ENCODE measurements at places on chromosomes 1 and 21.

- peak; percentile 5 for DNase-seq
Measured at GRCh38 chr1:32404946-32405345, 10.7 kb upstream of the BSDC1 start.

- no peak for DNase-seq
Measured at GRCh38 chr21:24310788-24311187, 1296.5 kb downstream of the MRPL39 start.

DNA sequence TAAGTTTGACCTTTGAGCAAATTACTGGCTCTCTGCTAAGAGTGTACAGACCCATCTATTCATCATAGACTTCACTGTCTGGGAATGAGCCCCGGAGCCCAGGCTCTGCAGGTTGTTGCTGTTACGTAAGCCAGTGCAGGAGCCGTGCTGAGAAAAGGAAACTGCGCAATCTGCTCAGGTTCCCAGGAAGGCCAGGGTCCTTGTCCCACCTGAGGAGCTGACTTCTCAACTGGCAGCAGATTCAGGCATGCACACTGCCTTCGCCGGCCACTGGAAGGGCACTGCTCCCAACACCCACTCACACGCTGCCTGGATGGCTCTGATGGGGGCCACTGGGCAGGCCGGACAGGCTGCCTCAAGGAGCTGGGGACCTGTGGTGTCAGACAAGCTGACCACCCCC, 19.5 kb downstream of the RCAN1 start:
- DNase-seq: no peak

DNA sequence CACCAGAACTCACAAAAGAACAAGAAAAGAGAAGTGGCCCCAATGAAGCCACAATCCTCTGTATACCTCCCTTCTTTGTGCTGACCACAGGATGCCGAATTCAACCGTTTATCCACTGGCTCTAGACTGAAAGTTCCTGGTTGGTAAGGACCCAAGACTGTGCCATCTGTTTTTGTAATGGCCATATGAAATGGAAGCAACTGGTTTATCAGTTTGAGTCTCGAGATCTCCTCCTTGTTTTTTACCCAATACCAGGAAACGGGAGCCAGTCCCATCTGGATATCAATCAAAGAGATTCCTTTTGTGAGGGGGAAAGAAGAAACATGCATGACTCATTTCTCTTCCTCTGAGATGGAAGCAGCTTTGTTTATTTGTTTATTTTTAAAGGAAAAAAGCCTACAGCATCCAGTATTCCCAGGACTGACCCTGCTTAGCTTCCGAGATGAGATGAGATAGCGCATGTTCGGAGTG, 32.4 kb upstream of the ZNF124 start:
- DNase-seq: no peak

GRCh38 chr1:179875596-179876299, 1.9 kb downstream of the TOR1AIP2 start:
- DNase-seq: no peak

DNA sequence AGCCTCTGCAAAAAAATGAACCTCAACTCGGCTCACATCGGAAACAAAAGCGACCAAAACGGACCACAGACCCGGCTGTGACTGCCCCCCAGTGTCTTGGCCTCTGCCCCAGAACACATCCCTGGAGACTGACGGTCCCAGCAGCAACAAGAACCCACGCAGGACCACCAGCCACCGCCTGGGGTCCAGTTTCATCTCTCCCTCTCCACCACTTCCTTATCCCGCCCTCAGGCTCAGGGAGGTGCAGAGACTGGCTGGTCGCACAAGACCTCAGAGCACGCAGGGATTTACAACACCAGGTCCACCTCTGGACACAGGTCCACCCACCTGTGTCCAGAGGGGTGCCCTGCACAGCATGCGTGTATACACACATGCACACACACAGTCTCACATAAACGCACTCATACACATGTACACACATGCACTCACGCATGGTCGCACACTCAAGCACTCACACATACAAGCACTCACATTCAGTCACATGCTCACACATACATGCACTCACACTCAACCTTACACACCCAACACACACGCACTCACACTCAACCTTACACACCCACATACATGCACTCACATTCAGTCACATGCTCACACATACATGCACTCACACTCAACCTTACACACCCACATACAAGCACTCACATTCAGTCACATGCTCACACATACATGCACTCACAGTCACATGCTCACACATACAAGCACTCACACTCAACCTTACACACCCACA, 18.6 kb upstream of the TMEM52 start:
- DNase-seq: no peak

GRCh38 chr1:220906561-220907334, 27.5 kb downstream of the HLX start:
- peak; percentile 76 for DNase-seq

DNA sequence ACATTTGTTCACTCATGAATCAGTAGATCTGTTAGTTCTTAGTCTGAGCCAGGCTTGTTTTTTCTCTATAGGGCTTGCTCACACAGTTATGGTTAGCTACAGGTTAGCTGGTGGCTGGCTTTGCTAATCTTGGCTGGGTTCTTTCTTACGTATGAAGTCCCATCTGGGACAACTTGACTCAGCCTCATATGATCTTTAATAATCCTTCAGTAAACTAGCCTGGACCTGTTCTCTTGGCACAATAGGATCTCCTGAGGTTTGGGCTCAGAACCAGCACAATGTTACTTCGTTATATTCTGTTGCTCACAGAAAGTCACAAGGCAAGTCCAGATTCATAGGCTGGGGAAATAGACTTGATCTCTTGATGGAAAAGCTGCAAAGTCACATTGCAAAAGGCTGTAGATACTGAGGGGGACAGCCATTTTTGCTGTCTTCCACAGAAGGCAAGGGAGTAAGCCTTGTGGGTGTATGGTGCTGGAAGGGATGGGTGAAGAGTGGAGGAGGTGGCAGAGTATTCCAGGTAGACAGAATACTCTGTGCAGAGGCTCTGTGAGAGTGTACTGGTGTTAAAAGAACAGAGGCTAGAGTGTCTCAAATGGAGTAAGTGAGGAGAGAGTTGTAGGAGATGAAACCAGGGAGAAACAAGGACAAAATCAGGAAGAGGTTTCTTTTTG, 24.4 kb downstream of the EFCAB7 start:
- DNase-seq: peak; percentile 36

GRCh38 chr1:110047463-110047862, 13.0 kb downstream of the STRIP1 start:
- no peak for DNase-seq

DNA sequence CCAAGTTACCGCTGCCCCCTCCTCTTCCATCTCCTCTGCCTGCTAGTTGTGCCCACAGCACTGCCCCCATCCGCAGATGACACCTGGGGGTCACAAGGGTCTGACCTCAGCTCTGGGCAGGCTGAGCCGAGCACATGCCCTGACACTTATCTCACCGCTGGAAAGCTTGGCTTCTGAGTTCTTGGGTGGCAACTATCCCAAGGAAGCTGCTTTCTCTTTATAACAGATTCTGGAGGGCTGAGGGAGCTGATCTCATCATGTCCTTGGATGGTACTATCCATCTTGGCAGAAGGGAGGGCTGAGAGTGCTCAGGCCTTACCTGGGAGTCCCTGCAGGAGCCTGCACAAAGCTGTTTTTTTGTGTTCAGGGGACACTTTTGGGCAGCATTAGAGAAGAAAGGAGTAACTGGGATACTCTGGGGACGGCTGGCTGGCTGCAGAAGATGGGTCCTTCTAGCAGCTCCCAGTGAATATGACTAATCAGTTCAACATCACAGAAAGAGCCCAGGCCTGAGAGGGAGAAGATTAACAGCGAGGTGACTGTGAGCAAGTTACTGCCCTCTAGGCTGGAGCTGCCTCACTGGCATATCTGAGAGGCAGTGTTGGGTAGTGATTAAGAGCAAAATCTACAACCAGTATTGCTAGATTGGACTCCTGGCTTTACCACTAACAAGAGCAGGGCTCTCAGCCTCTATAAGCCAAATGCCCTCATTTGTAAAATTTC, 71.6 kb downstream of the PLXNA2 start:
- peak; percentile 73 for DNase-seq

DNA sequence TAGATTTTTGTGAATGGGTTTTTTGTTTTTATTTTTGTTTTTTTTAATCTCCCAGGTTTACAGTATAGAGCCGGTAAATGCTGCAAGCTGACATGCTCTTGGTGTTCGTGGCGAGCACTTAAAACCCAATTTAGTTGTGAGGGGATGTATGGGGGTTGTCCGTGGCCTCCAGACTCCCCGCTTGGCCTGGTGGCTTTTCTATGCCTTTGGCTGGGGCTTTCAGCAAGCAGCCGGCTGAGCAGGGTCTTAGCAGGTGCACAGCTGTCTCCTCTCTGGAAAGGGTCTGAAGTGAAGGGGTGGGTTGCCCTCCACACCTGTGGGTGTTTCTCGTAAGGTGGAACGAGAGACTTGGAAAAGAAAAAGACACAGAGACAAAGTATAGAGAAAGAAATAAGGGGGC, 31.0 kb upstream of the EFHD2 start:
- DNase-seq: no peak

- peak; percentile 81 for DNase-seq
Measured at GRCh38 chr1:32886004-32886827, at the start of gene HPCA. Gene HPCA (plus strand): TSS chr1:32886491. CDS start chr1:32888899, 2,408 bp downstream.

- peak; percentile 97 for DNase-seq
Measured at GRCh38 chr1:29569971-29570634, 333.8 kb downstream of the PTPRU start.

GRCh38 chr1:214859647-214860046, 222.9 kb upstream of the KCNK2 start:
- DNase-seq: no peak

DNA sequence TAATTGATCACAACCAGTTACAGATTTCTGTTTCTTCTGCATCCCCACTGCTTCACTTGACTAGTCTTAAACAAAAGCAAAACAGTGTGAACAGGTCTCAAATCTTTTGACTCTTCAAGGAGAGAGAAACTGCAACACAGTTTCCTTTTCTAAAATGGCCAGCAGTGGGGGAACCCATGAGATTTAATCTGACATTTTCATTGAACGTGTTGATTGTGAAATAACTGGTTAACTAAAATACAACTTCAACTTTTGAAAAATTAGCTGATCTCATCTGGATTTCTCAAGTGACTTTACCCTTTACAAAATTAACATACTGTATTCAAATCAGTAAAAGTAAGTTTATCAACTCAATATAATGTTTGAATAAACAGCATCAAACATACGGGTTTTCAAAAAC, 143.0 kb downstream of the HFM1 start:
- DNase-seq: no peak

GRCh38 chr1:21174230-21174629, 2.5 kb downstream of the EIF4G3 start:
- peak; percentile 30 for DNase-seq

GRCh38 chr1:244280859-244281258, 170.8 kb downstream of the ADSS2 start:
- DNase-seq: peak; percentile 65

- DNase-seq: no peak
Measured at GRCh38 chr1:147089457-147089856, 82.8 kb downstream of the PRKAB2 start.

DNA sequence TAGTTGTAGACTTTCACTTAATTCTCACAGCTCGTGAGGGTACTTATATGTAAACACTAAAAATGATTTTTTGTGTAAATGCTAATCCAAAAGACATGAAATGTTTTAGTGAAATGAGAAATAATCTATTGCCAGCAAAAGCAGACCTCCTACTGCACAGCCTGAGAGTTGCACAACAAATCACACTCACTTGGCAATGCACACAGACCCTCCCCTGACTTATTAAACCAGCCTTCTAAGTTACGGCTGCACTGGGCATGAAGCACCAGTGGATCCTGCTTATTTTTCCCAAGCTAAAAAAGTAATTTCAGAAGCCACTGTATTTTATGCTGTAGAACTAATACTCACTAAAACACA, 10.3 kb downstream of the ERRFI1 start:
- DNase-seq: peak; percentile 33

DNA sequence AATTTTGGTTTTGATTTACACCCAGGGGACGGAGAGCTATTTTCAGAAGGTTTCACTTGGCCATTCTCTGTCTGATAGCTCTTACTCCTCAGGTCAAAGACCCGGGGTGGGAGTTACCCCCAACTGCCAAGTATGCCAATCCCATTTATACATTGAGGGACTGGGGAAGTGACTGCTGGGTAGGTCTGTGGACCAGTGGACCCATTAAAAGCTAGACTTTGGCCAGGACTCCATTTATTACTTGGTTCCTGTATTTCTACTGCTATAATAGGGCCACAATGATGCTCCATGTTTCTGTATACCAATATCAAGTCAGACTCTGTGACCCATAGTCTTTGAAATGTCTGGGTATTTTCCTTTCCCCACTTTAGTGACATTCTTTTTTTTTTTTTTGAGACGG, 14.6 kb downstream of the ZFYVE9 start:
- DNase-seq: no peak

DNA sequence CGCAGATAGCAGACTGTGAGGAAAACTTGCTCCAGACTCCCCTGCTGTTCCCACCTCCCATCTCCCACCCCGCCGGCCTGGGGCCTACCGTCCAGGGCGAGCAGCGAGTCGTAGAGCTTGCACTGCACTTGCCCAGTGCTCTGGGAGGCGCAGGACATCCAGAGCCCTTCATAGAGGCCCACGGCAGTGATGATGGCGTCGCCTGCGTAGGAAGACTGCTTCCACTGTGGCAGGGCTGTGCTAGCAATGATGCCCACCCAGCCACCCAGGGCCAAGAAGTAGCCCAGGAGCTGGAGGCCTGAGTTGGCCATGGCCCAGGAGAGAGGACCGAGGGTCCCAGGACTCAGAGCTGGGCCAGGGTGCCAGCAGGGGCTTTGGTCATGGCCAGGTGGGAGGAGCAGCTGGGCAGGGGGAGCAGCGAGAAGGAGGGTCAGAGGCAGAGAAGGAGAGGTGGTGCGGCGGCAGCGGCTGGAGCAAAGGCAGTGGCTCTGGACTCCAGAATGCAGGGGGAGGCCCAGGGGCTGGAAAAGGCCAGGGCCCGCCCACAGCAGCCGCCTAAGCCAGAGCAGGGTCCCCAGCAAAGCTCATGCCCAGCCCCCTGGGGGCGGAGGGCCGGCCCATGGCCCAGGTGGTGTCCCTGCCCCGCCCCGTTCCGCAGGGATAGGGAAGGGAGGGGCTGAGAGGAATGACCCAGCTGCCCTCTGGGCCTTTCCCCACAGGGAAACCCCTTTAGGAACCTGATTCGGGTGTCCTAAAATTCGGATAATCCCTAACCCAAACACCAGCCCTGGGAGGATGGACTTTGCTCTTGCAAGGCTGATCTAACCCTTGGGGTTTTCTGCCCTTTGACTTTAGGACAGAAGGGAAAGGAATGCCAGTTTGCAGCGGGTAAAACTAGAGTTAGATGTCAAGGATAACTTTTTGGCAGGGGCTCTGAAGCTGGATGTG, at the start of gene CLDN19:
Gene CLDN19 (minus strand): TSS at position 484 of the 948 bp plus-strand sequence. CDS start 173 bp downstream, at position 311.
- no peak for DNase-seq

GRCh38 chr21:32578107-32578691, 7.1 kb downstream of the TCP10L start:
- peak; percentile 31 for DNase-seq

- DNase-seq: no peak
Measured at GRCh38 chr1:63793741-63794240, 20.0 kb downstream of the ROR1 start.

Data from GM23248 (cell line).